ENCODE measurements at places on chromosomes 7 and 10. TPM values are rescaled to one million over a fixed set of nuclear protein-coding genes. Genes with fewer than 3 reads are reported as not detected.

Gene CLRN3
- not detected for total RNA-seq

Gene ECD
- total RNA-seq = 20.7 TPM

Gene MUC3A
- not detected for total RNA-seq

Gene MCM10
- total RNA-seq = 5.2 TPM

Gene SLC13A4
- 1.6 TPM for total RNA-seq

Gene MSMB
- not detected for total RNA-seq
